ENCODE measurements at places on chromosomes 3 and 15. TPM values are rescaled to one million over a fixed set of nuclear protein-coding genes. Genes with fewer than 3 reads are reported as not detected.

GRCh38 chr15:32837935-32838334 is 120.1 kb downstream of the GREM1 start:
- no peak for DNase-seq

- no peak for DNase-seq
These were observed 295.0 kb upstream of the KCNH8 start for GRCh38 chr3:18853269-18853668.

DNA sequence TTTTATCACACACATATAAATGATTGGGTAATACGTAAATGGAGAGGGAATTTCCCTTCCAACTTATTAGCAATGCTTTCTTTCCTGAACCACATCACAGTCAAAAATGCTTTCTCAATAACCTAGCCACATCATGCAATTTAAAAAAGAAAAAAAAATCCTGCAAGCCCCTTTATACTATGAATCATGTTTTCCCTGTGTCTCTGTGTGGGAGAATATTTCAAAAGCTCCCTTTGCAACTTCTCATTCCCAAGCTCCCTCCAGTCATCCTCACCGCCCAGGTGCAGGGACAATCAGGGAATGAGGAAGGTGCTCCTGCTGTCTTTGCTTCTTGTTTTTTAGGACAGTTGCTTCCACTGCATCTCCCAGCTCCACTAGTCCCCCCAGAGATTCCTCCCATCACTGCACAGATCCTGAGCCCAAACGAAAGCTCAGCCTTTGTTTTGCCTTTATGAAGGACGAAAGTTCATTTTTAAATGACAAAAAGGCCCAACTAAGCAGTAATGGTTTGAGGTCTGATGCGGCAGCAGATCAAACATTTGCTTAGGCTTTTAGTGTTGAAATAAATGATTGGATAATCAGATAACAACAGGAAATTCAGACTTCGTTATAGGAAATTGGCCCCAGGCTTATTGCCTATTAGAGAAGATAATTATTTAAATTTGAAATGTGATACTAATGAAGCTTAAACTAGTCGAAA is 47.8 kb upstream of the ADGRG7 start:
- no peak for DNase-seq

DNA sequence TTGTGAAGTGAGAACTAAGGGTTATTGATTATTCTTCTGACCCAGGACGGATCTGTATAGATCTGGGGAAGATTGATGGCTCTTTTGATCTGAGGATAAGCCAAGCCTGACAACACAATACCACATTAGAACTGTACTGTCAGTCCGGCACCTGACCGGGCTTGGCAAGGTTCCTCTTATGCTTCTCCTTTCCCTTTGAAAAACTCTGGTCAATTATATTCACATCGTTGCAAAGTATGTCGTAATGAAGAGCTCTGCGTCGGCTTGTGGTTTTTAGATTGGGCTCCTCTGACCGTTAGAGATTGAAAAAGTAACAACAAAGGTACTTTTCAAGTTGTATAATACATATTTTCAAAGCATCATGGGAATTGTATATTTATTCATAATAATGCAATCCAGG is 389.8 kb downstream of the NR2F2 start:
- DNase-seq: no peak

DNA sequence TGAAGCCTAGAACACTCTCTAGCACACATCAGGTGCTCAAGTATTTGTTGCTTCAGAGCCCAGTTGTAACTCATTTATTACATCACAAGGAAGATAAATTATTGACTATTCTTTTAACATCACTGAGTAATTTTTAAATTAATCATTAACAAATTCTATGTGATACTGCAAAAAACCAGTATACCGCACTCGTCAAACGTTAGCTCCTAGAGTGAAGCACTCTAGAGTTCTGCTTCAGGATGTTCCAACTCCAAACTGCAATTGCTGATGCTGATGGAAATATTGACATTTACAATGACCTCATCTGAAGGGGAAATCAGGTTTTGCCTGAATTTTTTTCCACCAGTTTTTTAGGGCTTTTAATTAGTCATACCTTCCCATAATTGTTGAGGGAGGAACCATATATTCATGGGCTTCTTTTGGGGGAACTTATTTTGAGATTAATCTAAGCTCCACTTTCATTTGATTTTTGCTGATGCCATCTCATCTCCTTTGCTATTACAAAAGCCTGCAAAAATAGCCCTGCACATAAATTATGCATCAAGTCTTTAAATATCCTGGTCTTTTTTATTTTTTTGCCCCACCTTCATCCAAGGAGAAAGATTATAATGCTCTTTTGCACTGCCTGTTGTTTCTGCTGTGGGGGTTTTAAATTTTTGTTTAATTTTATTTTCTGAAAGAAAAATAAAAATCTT is 123.0 kb upstream of the STAC start:
- DNase-seq: peak; percentile 1

GRCh38 chr3:186782542-186783057 is 777 bp upstream of the EIF4A2 start:
- DNase-seq: no peak

The ACSBG1 gene
- polyA plus RNA-seq: 1.5 TPM

The DNAH1 gene
- polyA plus RNA-seq: 10.0 TPM

The TNFAIP8L3 gene
- polyA plus RNA-seq: 2.5 TPM

All from renal cortex interstitium (tissue), 15 donors.